ENCODE measurements at places on chromosomes 7 and 10.

- DNase-seq: no peak
Measured at GRCh38 chr10:74451127-74451829, 300.3 kb downstream of the ADK start.

GRCh38 chr7:149731207-149731955 is 42.0 kb downstream of the ZNF467 start:
- no peak for DNase-seq

DNA sequence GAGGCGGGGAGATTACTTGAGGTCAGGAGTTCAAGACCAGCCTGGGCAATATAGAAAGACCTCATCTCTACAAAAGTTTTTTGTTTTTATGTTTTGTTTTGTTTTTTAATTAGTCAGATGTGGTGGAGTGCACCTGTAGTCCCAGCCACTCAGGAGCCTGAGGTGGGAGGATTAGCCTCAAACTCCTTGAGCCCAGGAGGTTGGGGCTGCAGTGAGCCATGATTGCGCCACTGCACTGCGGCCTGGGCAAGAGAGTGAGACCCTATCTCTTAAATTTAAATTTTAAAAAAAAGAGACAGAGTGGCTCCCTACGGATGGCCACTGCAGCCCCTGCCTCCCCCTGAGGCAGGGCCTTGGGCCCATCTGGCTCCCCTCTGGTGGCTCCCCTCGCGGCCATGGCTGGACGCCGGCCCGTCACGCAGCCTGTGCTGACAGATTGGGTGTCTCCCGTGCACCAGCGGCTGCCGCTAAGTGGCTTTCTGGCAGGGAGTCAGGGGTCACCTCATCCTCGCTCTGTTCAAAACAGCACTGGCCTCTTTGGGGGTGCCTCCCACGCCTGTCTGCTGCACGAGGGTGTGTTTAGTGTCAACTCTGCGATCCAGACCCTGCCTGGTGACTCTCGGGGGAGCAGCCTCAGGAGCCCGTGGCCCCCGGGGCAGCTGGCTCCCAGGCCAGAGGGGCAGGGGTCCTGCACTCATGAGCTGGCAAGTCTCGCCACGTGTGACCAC is 44.4 kb upstream of the ELN start:
- no peak for DNase-seq

DNA sequence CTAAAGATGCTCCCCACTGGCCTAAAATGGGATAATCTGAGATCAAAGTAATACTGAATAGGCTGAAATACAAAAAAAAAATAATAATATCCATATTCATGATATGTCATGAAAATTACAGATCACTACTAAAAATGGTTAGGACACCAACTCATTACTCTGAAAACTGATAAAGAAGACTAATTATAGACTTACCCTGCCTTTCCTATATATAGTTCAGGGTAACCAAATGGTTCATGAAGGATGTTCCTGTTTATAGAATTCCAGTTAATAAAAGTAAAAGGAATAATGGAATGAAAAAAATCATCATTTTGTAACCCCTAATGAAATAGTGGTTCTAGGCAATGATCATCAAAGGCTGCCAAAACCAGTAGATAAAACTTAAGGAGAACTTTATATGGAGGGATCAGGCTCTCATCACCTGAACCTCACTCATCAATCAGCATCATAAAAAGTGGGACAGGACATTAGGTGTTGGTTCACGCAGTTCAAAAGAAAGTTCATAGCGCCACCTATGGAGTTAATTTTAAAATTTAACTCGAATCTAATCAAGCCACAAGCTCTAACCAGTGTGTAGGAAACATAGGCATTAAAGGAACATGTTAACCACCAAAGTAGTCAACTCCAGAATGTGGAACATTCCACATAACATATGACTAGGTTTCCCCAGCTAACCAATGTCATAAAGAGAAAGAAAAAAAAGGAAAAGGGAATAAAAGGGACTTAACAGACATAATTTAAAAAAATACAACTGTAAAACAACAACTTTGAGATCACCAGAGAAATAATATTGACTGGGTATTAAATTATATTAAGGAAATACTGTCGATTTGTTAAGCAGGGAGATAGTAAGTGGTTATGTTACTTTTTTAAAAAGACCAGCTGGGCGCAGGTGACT is 35.7 kb downstream of the P4HA1 start:
- DNase-seq: peak; percentile 21

DNA sequence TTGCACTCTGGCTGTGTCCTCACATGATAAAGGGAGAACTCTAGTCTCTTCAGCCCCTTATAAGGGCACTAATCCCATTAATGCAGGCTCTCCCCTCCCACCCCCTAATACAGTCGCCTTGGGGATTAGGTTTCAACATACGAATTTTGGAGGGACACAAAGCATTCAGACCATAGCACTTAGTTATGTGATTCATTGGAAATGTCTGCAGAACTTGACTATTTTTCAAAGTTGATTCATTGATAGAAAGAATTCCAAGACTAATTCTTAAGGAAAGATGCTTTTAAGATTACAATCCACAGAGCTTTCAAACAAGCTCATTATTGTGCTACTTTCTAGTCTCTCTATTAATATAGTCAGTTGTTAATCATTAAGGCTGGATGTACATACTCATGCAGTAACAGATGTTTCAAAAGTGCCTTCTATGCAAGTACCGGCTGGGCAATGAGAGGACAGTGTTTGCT is 85.3 kb upstream of the RPA3 start:
- no peak for DNase-seq

- DNase-seq: no peak
Measured at GRCh38 chr10:31383810-31384588, 65.0 kb downstream of the ZEB1 start.
